ENCODE measurements at places on chromosomes 13 and 19. TPM values are rescaled to one million over a fixed set of nuclear protein-coding genes. Genes with fewer than 3 reads are reported as not detected.

CEACAM16 gene
- not detected for total RNA-seq

GJB6 gene
- total RNA-seq, result 0.94 TPM

LRRC63 gene
- 0.21 TPM for total RNA-seq

PIH1D1 gene
- total RNA-seq, result 45.2 TPM

KIR2DL1 gene
- 1.2 TPM for total RNA-seq

ZNF560 gene
- not detected for total RNA-seq

PDX1 gene
- total RNA-seq, result not detected

RSPH6A gene
- total RNA-seq, result 0.10 TPM

DNAJC15 gene
- total RNA-seq, result 11.1 TPM

ADPRHL1 gene
- total RNA-seq, result 0.52 TPM

PCP2 gene
- total RNA-seq, result 0.63 TPM

ZNF607 gene
- 0.73 TPM for total RNA-seq

CYP2B6 gene
- total RNA-seq, result not detected

ALG5 gene
- total RNA-seq, result 20.9 TPM

KHSRP gene
- 65.9 TPM for total RNA-seq

ZNF135 gene
- total RNA-seq, result 0.84 TPM

ZNF610 gene
- total RNA-seq, result 0.52 TPM

MBD3L2 gene
- total RNA-seq, result not detected

HCN2 gene
- total RNA-seq, result 0.21 TPM

GGACT gene
- 1.5 TPM for total RNA-seq

CACNA1A gene
- total RNA-seq, result 0.21 TPM

ACP4 gene
- not detected for total RNA-seq

FAAP24 gene
- total RNA-seq, result 0.42 TPM

C19orf53 gene
- 56.5 TPM for total RNA-seq

CHST8 gene
- total RNA-seq, result 0.84 TPM

BCAM gene
- total RNA-seq, result not detected

SPRED3 gene
- total RNA-seq, result 0.10 TPM

UNC13A gene
- under 0.01 TPM for total RNA-seq

DCT gene
- not detected for total RNA-seq

WIZ gene
- 3.6 TPM for total RNA-seq

SIGLEC14 gene
- total RNA-seq, result 28.4 TPM

ZNF492 gene
- total RNA-seq, result 2.4 TPM

FAM216B gene
- total RNA-seq, result not detected

PALM gene
- not detected for total RNA-seq

ANKRD24 gene
- 0.10 TPM for total RNA-seq

CCDC106 gene
- total RNA-seq, result 1.9 TPM

OLFM4 gene
- 0.10 TPM for total RNA-seq

SLC7A1 gene
- 4.9 TPM for total RNA-seq

THSD8 gene
- total RNA-seq, result not detected

TNFSF11 gene
- 0.42 TPM for total RNA-seq

SERP2 gene
- total RNA-seq, result 0.31 TPM

PNMA8C gene
- total RNA-seq, result not detected

ITM2B gene
- total RNA-seq, result 550 TPM

CYP4F12 gene
- 0.42 TPM for total RNA-seq

CASP14 gene
- total RNA-seq, result not detected

SYNGR4 gene
- total RNA-seq, result not detected

HS6ST3 gene
- total RNA-seq, result under 0.01 TPM

SYMPK gene
- 27.2 TPM for total RNA-seq

WDR87 gene
- under 0.01 TPM for total RNA-seq

CDC16 gene
- total RNA-seq, result 27.4 TPM

FAM124A gene
- total RNA-seq, result under 0.01 TPM

ZNF93 gene
- total RNA-seq, result 15.0 TPM

JAK3 gene
- 61.1 TPM for total RNA-seq

LILRA1 gene
- 18.5 TPM for total RNA-seq

MBOAT7 gene
- total RNA-seq, result 30.3 TPM

GRIK5 gene
- total RNA-seq, result 0.21 TPM

ZNF333 gene
- 10.7 TPM for total RNA-seq

FPR1 gene
- 81.6 TPM for total RNA-seq

CEACAM5 gene
- not detected for total RNA-seq
